ENCODE measurements at places on chromosomes 3 and 15.

- DNase-seq: no peak
Observed at GRCh38 chr3:53219895-53220483, 35.8 kb downstream of the TKT start.

- no peak for DNase-seq
Observed at GRCh38 chr3:159378396-159379194, 576.7 kb downstream of the MFSD1 start.

DNA sequence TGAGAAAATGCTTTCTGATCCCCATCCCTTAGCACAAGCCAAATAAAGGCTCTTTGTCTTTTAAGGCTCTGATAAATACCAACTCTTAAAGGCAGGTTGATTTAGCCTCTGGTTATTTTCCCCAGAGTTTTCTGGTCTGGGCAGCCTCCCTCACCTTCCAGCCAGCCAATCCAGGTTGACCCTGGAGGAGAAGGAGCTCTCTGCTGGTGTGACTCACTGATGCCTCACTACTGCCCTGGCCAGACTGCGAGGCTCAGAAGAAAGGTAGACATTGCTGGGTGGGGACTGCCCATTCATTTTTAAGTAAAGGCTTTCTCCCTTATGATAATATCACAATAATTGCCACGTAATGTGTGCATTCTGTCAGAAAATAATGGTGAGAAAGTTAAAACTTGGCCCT, 37.1 kb downstream of the SLCO3A1 start:
- DNase-seq: no peak

DNA sequence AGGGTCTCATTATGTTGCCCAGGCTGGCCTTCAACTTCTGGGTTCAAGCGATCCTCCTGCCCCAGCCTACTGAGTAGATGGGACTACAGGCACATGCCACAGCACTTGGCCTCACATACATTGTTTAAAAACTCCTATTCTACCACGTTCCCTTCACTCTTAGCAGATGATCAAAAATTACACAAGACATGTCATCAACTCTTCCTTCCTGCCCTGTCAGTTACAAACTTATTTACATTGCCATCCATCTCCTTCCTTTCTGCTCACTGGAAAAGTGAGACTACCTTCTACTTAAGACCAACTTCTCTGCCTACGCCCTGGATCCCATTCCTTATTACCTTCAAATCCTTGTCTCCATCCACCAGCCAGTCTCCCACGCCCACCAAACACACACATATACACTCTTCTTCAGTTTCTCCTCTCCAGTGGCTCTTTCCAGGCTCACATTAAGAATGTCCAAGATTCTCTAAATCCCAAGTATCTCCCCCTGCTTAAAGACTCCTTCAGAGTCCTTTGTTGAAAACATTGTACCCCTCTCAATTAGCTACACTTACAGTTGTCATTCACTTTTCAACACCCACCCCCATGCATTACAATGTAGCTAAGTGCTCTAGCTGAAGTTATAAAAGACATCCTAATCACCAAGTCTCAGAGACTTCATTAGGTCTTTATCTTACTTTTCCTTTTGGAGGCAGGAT, 4.3 kb downstream of the PEAK1 start:
- no peak for DNase-seq

DNA sequence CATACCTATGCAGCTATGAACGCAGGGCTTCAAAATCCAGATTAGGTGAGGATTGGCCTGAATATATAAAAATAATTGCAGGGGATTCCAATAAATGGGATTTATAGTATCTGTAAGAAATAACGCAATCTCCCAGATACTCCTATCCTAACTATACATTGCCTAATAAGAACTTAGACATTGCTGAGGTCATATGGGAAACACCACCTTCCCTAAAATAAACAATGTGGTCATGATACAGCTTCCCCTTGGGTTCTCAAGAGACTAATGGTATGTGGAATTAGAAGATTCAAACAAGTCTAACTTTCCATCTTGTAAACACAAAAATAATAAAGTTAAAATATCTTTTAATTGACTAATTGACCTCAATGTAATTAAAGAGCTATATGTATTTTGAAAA, 28.2 kb downstream of the UBE3A start:
- DNase-seq: no peak

GRCh38 chr15:59741274-59741906, 52.3 kb upstream of the BNIP2 start:
- no peak for DNase-seq

- no peak for DNase-seq
Observed at GRCh38 chr15:69035205-69035917, 20.9 kb downstream of the NOX5 start.

GRCh38 chr3:128491941-128492670, 895 bp downstream of the GATA2 start:
- DNase-seq: no peak

DNA sequence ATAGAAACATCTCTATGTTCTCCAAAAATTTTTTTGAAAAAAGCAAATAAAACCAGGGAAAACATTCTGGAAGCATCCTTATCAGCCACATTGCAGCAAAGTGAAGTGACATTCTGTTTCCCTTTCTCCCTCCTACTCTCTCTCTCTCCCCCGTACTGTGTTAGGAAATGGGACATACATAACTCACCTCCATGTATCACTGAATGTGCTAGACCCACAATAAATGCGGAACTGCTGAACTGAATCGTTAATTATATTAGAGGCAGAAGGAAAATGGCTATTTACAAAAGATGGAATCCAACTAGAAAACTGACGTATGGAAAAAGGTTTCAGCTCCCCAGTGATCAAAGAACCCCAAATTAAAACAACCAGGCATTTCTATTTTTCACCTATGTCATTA, 129.8 kb downstream of the MINAR1 start:
- DNase-seq: no peak

GRCh38 chr3:195035345-195036202, 235.4 kb downstream of the XXYLT1 start:
- no peak for DNase-seq

DNA sequence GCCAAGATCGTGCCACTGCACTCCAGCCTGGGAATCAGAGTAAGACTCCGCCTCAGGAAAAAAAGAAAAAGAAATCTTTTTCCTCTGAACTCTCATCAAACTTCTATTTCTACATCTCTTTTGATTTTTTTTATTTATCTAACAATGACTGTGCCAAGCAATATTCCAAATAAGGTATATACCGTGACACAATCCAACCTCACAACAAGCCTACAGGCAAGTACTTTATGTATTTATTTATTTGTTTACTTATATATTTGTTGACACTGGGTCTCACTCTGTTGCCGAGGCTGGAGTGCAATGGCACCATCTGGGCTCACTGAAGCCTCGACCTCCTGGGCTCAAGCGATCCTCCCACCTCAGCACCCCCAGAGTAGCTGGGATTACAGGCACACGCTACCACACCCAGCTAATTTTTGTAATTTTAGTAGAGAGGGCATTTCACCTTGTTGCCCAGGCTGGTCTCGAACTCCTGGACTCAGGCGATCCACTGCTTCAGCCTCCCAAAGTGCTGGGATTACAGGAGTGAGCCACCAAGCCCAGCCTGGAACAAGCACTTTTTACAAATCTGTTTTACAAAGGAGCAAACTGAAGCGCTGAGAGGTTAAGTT, 94.9 kb upstream of the CHD2 start:
- no peak for DNase-seq

DNA sequence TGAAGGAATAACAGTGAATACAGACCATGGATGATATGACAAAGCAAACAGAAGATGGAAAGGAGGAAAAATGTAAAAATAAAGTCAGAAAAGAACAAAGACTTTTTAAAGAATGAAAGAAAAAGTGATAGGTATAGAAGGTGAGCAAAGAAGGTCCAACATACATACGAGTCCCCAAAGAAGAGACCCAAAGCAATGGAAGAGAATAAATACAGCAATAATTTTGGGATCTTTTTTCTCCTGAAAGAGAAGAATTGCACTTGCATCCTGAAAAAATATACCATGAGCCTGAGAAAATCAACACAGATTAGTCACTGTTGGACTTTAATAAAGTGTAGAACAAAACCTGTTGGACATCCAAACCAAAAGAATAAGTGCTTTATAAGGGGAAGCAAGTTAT, 85.3 kb upstream of the SLC6A1 start:
- DNase-seq: no peak

DNA sequence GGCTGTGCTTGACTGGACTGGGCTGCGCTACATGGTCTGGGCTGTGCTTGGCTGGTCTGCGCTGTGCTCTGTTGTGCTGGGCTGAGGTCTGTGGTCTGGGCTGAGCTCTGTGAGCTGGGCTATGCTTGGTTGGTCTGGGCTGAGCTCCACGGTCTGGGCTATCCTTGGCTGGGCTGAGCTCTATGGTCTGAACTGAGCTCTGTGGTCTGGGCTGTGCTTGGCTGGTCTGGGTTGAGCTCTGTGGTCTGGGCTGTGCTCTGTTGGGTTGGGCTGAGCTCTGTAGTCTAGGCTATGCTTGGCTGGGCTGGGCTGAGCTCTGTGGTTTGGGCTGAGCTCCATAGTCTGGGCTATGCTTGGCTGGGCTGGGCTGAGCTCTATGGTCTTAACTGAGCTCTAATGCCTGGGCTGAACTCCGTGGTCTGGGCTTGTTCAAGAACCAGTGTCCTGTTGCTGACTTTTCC, 92.0 kb downstream of the PLXNA1 start:
- DNase-seq: no peak

- no peak for DNase-seq
Observed at GRCh38 chr3:55426486-55426885, 60.6 kb downstream of the WNT5A start.

DNA sequence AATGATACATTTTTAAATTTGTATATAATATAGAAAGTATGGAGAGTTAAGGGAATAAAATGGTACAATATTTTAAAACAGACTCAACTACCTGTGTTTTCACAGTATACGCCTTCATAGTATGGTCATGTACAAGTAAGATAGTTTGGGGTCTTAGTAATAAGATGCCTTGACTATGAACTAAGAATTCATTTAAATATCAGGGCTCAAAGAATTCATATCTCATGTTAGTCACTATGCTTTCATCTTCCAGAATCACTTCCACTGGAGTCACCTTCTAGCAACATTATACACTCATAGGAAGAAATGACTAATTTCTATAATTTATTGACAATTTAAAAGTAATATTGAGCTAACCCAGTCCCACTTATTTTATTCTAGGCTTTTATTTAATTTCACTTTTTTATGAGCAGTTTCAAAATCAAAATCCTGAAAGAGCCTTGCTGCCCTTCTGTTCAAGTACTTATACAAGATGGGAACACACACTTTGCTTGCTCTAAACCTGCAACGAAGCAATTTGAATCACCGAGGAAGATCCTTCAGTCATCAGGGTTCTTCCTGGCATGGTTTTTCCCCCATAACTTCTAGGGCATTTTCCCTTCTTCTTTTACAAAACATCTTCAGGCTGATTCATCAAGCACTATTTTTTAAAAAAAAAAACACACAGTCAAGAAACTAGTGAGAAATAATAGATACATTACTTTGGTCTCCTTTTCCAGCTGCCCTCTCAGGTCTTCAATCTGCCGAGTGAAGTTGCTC, 94.1 kb downstream of the MYH15 start:
- no peak for DNase-seq

- DNase-seq: no peak
Observed at GRCh38 chr15:100029045-100029444, 295.8 kb upstream of the LYSMD4 start.

DNA sequence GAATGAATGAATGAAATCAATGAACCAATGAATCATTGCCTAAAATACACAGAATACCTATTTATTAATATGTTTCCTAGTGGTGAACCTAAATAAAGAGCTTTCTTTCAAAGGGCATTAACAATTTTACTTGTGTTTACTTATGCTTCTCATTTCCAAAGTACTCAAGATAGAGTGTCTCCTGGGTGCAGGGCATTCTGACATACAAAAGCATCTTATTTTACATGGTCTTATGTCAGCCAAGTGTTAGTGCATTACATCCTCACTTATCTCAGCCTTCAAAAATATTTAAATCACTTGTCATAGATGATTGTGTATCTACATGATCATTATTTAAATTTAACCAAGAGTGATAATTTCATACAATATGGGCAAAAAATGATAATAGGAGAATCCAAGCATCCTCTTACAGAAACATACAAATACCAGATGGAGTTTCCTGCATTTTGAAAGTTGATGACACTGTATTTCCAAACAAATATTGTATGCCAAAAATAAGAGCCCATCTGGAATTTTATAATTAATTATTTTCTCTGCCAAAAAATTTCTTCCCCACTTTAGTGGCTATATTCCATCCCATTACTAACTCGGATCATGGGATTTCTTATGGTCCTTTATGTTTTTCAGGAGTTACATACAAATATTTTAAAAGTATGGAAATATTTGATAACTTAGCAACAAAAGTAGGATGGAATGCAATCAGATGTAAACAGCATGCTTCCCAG, 279.0 kb downstream of the RBMS3 start:
- DNase-seq: no peak

- DNase-seq: no peak
Observed at GRCh38 chr15:69066007-69066995, 51.8 kb downstream of the NOX5 start.

GRCh38 chr15:69265347-69265955, 33.3 kb upstream of the PAQR5 start:
- DNase-seq: no peak

GRCh38 chr3:139588450-139588849, 48.9 kb upstream of the RBP1 start:
- no peak for DNase-seq

GRCh38 chr15:85625166-85625830, 169.4 kb downstream of the KLHL25 start:
- DNase-seq: no peak

GRCh38 chr15:58549013-58549784, 117.4 kb downstream of the LIPC start:
- DNase-seq: no peak

- no peak for DNase-seq
Observed at GRCh38 chr15:71708051-71708429, 102.3 kb upstream of the NR2E3 start.

DNA sequence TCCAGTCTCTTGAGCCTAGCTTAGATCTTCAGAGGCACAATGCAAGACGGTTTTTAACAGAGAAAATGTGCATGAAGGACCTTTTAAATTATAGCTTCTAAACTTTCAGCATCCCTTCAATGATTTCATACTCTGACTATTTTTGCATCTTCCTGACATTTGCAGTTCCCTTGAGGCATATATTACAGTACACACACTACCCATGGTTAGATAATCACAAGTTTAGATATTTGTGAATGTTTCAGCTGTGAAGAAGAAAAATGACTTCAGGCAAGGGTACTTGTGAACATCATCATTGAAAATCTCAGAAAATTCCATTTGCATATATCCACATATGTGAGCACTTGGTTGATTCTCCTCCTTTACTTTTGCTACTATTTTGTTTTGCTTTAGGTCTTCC, 341.5 kb downstream of the ROBO2 start:
- no peak for DNase-seq

DNA sequence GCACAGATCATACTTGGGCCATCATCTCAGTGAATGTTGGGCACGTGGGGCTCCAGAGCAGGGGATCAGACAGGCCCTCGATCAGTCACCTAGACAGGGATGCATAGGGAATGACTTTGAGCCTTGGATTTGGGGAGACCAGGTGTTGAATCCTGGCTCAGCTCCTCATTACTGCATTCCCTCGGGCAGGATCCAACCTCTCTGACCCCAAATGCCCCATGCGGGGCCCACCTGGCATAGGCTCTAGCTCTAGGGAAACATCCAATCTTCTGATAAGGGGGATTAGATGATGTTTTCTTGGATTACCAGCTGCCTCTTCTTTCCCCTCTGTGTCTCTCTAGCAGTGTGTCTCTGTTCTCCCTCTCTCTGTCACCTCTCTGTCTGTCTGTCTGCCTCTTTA, 22.7 kb downstream of the LOXL1 start:
- no peak for DNase-seq

Measured in cortex of kidney (tissue), 1 donor.